CD4-positive, alpha-beta T cell treated with Interleukin-4 for 1 hour (primary cell): ENCODE measurements at places on chromosomes 3 and 15.

DNA sequence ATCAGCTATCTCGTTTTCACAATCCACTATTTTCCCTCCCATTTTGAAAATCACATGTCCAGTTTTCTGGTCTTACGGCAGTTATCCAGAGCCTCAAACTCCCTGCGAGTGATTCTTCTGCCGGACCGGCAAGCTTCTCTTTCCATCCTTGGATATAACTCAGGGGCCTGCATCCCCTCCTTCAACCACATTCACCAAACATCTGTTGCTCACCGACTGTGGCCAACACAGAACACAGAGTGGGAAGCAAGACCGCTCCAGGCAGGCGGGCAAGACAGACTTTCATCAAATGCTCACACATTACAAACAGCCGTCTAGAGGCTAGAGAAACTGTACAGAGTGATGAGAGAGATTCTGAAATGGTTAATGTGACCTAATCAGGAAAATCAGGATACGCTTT lies 7.6 kb upstream of the SLC12A8 start:
- DNase-seq, result no peak

DNA sequence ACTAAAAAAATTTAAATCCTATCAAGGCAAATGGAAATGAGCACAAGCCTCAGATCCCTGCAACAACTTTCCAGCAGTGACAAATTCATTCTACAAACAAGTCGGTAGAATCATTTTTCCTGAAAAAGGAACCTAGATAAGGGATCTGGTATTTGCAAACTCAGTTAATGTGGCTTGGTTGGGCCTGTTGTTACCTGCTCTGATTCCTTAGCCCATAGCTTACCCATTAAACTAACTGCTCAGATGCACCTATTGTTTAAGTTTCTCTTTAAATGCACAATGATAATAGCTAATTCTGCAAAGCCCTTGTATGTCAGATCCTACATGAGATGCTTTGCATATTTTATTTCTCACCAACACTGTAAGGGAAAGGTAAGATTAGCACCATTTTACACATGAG lies 377.4 kb upstream of the RGMA start:
- DNase-seq, result no peak

- no peak for DNase-seq
Observed at GRCh38 chr3:189488241-189488767, 142.9 kb upstream of the TP63 start.

GRCh38 chr3:15099364-15100098 lies 583 bp upstream of the RBSN start:
- no peak for DNase-seq

DNA sequence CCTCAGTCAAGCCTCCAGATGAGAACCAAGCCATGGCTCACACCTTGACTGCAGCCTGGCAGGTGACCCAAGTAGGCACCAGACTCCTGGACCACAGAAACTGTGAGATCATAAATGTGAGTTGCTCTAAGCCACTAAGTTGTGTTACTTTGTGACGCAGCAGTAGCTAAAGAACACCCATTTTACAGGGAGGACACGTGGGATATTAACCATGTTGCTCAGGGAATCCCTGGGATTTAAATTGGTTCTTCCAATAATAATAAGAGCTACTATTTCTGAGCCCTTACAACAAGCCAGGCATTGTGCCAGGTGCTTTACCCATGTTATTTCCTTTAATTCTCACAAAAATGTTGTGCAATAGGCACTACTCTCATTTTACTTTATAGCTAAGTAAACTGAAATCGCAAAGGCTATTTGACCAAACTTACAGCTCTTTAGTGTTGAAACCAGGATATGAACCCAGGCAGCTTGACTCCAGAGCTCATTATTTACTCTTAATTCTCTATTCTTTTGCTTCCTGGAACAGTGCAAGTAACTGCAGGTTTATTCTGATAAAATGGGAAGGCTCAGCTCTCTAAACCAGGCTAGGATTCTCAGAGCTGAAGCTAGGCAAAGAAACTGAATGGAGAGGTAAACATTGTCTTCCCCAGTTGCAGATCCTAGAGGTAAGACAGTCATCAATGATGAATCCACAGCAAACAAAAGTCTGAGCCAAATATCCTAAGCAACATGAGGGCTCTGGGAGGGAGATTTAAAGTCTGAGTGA lies 294.4 kb downstream of the KBTBD8 start:
- DNase-seq, result no peak

GRCh38 chr15:85582131-85583079 lies 202.0 kb downstream of the AKAP13 start:
- peak; percentile 72 for DNase-seq

DNA sequence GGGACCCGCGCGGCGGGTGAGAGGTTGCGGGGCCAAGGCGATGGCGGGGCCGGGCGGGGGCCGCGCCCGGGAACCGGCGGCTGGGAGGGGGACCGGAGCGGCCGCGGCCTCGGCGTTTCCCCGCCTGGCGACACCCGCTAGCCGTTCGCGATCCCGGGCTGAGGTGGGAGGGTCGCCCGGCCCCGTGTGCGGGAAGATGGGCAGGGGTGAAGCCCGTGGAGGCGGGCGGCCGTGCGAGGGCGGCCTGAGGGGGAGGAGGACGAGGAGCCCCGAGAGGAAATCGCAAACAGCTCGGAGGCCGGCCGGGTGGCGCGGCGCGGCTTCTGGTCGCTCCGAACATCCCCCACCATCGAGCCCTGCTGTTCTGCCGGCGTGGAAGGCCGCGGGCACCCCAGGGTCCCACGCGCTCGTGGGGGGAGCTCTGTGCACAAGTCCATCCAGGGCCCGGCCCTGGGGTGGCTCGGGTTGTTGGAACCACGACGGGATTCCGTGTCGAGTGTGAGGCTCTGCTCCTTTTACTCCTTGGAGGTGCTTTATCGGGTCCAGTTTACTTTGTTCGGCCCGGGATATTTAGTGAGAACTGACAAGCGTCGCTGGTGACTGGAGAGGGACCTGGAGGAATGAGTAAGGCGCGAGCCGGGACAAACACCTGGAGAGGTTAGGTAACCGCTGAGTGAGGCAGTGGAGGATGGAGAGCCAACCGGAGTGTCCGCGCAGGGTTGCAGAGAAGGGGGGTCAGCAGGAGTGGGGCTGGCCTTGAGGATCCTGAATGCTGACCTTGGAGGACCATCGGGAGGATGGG lies 728 bp downstream of the CRTC3 start:
- DNase-seq, result peak; percentile 53

- no peak for DNase-seq
Observed at GRCh38 chr3:62835554-62836236, 39.5 kb downstream of the CADPS start.

DNA sequence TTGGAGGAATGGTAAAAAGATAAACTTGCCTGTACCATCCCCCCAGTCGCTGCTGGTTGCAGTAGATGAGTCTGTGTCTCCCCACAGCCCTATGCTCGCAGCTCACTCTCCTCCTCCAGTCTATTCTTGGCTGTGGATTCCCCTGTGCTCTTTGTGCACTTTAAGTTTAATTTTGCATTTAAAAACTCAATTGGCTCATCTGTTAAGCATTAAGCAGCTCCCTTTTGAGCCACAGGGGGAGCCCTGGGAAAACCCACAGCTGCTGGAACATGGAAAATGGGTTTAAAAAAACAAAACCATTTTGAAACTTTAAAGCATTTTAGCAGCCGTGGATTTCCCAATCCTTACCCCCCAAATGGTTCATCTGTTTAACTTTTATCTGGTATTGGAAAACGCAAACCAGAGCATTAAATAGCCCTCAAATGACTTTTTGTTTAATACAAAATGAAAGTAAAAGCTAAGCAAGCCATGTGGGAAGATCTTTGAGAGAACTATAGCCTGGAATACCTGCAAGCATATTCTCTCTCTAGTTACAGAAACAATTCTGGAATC lies 536.9 kb downstream of the ZIC1 start:
- DNase-seq, result no peak

GRCh38 chr3:185717627-185718402 lies 107.0 kb downstream of the IGF2BP2 start:
- DNase-seq, result no peak

DNA sequence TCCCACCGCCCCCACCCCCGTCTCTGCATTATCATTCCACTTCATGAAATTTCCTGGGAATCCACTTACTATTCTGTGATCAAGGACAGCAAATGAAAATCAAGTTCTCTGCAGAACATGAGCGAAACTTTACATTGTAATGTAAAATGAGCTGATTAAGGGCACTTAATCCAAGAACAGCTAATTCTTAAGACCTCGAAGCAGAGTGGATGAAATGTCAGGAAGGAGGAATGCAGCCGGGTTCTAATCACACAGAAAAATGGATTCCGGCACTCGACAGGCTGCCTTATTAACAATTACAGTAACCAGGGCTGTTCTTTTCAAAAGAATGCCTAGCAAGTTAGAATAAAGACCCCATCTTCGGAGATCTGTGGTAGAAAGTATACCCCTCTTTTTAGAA lies 57.5 kb downstream of the RFTN1 start:
- no peak for DNase-seq

DNA sequence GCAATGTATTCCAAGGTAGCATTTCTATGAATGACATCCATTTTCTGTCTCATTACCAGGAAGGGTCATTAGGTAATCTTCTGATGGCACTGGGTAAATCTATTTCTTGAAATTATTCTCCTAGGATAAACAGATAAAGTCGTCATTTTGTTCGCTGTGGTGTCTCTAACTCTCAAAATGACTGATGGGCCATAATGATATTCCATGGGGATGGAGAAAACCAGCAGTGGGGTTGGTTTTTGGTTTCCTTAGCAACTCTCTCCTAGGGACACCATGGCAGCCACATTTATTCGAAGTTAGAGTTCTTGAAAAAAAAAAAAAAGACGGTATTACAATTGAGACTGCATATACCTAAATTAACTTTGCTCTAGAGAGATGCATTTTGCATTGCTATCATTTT lies 231.3 kb upstream of the SLCO3A1 start:
- no peak for DNase-seq

DNA sequence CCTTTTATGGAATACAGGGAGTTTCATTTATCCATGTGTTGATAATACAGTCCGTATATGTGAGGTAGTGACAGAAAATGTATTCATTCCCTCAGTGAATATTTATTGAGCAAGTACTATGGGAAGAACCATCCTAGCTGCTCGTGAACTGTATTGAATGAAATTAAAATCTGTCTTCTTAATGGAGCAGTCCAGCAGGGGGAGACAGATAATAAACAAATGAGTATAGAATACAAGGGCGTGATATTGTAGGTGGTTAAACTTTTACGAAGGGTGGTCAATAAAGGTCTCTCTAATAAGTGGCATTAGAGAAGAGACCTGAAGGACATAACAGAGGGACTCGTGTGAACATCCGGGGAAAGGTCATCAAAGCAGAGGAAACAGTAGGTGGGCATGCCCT lies 62.7 kb upstream of the OSTN start:
- DNase-seq, result no peak

DNA sequence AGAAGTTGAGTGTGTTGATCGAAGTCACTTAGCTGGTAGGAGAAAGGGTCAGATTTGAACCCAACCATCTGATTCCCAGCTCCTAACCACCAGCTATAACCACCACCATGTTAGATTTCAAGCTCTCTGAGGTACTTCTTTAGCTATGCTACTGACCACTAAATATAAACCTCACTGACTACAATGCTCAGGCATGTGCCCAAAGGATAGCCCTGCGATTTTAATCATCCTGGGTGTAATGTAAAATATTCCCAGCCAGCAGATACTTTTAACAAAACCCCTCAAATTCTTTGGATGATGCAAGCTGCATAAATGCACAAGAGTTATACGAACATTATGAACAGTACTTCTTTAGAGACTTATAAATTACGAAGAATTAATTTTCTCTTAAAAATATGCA lies 115.2 kb upstream of the TSC22D2 start:
- DNase-seq, result no peak

- DNase-seq, result no peak
Observed at GRCh38 chr3:106473576-106474475, 605.0 kb upstream of the CBLB start.

DNA sequence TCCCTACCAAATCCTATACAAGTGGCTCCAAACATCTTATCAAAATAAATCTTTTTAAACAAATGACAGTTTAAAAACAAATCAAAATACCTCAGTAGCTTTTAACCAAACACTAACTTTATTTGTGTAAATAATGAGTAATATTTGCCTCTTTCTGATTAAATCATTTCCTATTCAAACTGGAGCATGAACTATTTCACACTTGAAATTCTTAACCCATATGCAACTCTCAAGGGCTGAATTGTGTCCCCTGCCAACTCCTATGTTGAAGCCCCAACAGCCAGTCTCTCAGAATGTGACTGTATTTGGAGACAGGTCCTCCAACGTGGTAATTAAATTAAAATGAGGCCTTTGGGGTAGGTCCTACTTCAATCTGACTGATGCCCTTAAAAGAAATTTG lies 55.9 kb upstream of the MCTP2 start:
- DNase-seq, result no peak

DNA sequence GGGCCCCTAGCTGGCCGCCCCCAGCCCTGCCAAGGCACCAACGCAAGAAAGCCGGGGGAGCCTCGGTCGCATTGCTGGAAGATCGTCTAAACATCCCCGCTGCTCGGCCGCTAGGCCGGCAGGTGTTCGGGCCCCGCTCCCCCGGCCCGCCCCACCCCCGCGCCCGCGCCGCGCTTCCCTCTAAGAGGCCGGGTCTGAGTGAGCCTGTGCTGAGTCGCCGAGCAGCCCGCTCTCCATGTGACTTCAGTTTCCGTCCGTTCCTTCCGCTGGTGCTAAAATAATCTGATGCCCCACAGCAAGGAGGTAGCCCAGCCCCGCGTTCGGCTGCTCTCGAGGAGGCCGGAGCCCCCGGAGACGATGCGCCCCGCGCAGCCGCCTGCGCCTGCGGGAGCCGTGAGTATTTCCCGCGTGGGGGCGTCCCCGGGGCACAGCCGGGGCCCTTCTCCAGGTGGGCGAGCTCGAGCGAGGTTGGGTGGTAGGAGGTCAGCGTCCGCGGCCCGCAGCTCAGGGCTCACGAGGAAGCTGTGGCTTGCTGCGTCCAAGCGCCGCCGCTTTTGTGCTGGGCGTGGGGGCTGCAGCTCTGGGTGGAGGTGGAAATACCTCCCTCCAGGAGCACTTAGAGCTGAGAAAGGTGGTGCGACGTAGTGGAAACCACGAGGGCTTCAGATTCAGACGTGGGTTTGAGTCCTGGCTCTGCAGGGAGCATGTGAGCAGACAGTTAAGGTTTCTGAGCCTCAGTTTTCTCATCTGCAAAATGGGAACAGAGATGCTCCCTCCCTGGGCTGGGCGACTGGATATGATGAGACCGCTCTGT lies at the start of gene NRROS:
TSS of gene NRROS (plus strand) at position 212 of the 814 bp plus-strand sequence. CDS start 14,846 bp downstream, outside the sequence.
- peak; percentile 70 for DNase-seq
